ENCODE measurements at places on chromosomes 1 and 21.

DNA sequence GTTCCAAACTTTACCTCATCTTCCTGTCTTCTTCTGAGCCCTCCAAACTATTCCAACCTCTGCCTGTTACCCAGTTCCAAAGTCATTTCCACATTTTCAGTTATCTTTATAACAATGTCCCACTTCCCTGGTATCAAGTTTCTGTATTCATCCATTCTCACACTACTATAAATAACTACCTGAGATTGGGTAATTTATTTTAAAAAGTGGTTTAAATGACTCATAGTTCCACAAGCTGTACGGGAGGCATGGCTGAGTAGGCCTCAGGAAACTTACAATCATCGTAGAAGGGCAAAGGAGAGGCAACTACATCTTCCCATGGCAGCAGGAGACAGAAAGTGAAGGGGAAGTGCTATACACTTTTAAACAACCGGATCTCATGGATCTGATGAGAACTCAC lies 428.5 kb upstream of the RGS18 start:
- DNase-seq, result no peak

DNA sequence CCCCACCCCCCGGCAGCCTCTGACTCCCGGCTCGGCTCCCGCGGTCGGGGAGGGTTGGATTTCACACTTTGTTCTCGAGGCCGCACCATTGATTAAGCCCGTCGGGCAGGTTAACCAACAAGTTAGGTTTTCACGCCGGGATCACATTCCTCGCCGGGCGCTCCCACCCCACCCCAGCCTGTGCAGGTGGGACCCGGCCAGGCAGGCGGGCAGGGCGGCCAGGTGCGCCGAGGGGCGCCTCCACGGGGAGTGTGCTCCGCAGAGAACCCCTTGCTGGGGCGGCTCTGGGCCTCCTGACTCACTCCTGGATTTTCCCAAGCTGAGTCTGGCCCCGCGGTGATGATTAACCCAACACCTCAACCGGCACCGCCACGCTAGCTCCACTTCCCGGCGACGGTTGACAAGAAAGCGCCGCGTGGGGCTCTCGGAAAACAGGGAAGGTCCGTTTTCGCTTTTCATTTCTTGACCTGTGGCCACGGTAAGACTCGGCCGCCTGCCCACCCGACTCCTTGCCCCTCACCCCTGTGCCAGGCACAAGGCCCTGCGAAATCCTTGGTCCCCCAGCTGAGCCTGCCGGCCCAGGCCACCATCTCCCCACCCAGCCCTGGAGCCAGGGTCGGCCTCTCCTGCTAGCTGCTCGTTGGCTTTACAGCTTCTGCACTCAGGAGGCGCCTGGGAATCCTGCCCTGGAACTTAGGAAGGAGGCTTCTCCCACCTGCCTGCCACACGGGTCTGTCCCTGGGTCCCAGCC lies 8.8 kb upstream of the TTLL10 start:
- DNase-seq, result no peak

GRCh38 chr21:34930971-34931370 lies 118.1 kb downstream of the RUNX1 start:
- DNase-seq, result no peak

DNA sequence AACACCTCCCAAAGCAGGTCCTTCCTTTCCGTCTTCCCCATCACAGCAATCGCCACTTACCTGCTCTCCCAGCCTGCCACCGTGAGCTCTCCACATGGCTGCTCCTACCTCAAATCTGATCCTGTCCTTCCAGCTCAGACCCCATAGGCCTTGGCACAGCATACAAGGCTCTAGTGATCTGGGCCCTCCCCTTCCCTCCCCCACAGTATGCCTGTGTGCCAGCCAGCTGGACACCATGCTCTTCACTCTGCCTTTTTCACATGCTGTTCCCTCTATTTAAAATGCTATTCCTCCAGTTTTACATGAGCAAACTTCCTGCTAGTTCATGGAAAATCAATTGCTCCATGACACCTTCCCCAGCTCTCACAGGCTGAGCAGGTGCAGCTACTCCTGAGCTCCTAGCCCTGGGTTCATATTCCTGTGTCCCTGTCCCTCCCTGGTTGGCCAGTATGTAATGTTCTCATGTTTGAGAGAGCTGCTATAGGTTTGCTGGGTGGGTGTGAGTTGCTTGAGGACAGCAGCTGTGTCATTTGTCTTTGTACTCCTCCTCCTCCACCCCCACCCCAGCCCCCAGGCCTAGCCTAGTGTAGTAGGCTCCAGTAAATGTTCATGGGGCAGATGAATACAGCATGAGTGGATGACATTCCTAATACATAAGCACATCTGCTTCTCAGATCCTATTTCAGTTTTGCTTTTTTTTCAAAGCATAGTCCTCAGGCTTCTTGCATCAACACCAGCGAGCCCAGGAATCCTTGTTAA lies 6.3 kb upstream of the TNNT2 start:
- no peak for DNase-seq

- DNase-seq, result no peak
Measured at GRCh38 chr1:44932151-44932550, 54.2 kb downstream of the EIF2B3 start.

DNA sequence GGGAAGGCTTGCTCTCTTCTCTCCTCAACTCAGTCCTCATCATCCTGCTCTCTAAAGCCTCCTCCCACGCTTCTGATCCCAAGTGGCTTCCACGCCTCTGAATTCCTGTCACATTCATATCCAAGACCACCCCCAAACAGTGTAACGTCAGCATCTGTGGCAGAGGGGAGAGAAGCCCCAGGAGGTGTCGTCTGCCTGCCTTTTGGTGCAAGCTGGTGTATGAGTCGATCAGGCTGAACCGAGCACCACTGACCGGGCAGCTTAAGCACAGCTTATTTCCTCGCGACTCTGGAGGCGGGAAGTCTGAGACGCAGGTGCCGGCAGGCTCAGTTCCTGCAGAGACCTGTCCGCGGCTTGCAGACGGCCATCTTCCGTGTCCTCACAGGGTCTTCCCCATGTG lies 123.8 kb upstream of the RAB4A start:
- no peak for DNase-seq

- DNase-seq, result no peak
Measured at GRCh38 chr1:182968151-182968741, 15.3 kb upstream of the SHCBP1L start.

- no peak for DNase-seq
Measured at GRCh38 chr1:2604844-2605508, 18.4 kb downstream of the PRXL2B start.

- DNase-seq, result no peak
Measured at GRCh38 chr1:226419284-226420029, 11.6 kb upstream of the PARP1 start.

- DNase-seq, result no peak
Measured at GRCh38 chr1:88221411-88221810, 462.7 kb upstream of the PKN2 start.

- no peak for DNase-seq
Measured at GRCh38 chr1:192378878-192379277, 62.1 kb downstream of the RGS21 start.

- no peak for DNase-seq
Measured at GRCh38 chr1:189868021-189868420, 609.6 kb downstream of the BRINP3 start.

DNA sequence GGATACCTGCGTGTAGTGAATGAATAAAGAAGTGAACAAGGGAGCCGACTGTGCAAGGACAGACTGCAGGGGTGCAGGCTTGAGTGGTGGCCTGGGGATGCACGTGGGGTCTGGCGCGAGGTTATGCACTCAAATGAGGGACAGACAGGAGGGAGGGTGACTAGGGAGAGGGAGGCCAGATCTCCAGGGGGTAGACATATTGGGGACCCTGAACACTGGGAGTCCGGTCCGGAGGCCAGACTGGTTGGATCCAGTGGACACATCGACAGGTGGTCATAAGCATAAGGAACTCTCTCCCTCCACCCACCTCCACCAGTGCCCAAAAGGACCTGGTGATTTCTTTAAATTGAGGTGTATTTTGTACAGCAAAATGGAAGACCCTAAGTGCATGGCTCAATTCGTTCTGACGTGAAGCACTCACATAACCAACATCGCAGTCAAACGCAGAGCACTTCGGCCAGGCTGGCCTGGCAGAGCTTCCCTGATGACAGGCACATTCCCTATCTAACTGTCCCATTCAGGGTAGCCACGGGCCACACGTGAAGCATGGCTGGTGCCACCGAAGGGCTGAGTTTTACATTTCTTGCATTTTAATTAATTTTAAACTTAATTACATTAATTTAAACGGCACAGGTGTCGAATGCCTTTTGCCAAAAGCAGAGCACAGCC lies 14.0 kb downstream of the WNT3A start:
- DNase-seq, result no peak

- DNase-seq, result no peak
Measured at GRCh38 chr1:211601159-211601558, 22.2 kb upstream of the SLC30A1 start.

GRCh38 chr1:87435484-87435883 lies 106.8 kb downstream of the LMO4 start:
- DNase-seq, result no peak

DNA sequence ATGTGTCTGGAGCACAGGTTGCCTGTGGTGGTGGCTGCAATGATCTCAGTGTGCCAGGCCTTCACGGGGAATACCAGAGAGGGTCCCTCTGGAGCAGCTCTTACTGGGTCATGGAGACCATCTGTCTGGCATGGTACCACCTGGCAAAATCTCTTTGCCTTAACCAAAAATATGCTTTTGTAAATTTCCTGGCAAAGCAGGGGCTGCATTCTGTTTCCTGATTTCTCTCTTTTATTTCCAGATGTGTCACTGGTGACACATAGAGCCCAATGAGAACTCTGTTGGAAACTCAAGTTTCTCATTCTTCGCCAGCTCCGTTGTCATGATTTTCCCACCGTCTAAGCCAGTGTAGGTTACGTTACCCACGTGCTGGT lies 136.5 kb downstream of the FGGY start:
- no peak for DNase-seq

- no peak for DNase-seq
Measured at GRCh38 chr1:27638047-27638734, 3.2 kb upstream of the FGR start.

GRCh38 chr21:39726133-39726532 lies 18.9 kb upstream of the IGSF5 start:
- no peak for DNase-seq

- no peak for DNase-seq
Measured at GRCh38 chr1:164765992-164766720, 207.2 kb downstream of the PBX1 start.
